D721Med (cell line): ENCODE measurements at places on chromosomes 6 and 20.

DNA sequence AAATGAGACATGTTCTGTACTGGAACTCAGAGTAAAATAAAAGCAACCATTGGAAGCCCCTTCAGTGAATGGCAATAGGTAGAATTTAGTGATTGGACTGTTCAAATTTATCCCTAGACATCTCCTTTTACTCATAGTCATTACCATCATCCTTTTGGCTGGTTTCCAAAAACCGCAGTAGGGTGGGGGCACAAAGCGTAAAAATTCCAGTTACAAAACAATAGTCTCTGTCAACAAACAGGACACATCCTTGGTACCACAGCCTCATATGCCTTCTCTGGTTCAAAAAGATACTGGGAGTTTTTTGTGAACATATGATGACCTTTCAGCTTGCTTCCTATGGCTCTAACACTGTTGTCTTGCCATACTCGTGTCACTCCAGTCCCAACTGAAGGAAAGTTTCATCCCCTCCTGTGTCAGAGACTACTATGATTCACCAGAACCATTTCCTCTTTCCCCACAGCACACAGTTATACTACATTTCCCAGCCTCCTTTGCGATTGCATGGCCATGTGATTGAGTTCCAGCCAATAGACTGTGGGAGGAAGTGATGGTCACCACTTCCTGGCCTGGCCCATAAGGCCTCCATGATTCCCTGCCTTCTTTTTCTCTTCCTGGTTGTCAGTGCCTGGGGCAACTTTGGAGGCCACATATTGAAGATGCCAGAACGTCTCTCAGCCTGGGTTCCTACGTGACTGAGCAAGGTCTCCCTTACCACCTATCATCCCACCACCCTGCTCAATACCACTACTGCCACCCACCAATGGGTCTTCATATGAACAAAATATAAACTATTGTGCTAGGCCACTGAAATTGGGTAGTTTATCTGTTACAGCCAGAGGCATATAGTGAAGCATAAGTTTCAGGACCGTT lies 162.4 kb downstream of the ID4 start:
- no peak for DNase-seq

- DNase-seq: no peak
Observed at GRCh38 chr6:27297857-27298730, 14.0 kb downstream of the POM121L2 start.

DNA sequence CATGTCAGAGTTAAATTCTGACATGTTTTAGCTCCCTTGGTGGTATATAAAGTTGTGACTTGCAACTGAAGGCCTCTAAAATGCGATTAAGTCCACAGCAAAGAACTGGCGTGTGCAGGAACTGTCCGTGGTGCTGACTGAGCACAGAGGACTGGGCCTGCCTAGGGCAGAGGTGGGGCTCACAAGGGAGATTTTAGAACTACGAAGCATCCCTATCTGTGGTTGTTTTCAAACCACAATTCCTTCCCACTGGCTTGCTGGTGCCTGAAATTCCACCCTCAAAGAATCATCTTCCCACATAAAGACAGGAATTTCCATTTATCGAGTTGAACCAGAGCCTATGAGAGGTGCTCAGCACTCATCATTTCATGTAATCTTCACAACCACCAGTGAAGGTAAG lies 30.1 kb downstream of the RIMS4 start:
- no peak for DNase-seq

DNA sequence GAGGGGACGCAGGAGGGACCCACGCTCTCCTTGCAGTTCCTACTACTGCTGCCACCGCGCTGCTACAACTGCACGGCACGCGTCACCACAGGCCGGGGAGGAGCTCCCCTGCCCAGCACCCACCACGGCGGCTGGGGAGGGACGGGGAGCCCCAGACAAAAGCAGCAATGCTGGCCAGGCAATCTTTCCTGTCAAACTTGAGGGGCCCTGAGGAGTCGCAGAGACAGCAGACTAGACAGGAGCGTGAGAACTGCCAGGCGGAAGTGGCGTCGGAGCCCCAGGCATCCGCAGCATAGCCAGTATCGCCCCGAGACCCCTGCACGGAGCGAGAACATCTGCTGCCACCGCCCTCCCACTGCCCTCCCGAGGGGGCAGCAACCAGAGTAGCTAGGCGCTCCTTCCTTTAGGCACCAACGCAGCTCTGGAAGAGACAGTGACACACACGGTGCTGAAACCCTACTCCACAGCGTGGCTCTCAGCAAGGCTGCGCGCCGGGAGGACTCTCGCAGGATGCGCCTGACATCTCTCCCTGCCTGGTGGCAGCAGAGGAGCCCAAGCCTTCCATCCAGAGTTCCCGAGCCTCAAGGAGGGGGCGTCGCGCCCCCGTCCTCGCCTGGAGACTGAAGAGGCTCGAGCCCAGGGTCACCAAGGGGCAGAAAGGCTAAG lies 2.2 kb downstream of the TAF4 start:
- no peak for DNase-seq

DNA sequence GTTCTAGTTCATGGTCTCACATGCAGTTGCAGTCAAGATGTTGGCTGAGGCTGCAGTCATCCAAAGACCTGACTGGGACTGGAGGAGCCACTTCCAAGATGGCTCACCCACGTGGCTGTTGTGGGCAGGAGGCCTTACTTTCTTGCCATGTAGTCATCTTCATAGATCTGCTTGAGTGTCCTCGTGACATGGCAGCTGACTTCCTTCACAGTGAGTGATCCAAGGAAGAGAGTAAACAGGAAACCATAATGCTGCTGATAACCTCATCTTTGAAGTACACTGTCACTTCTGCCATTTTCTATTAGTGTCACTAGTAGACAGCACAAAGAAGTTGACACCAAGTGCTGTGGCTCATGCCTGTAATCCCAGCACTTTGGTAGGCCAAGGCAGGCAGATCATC lies 40.1 kb upstream of the AKIRIN2 start:
- no peak for DNase-seq

DNA sequence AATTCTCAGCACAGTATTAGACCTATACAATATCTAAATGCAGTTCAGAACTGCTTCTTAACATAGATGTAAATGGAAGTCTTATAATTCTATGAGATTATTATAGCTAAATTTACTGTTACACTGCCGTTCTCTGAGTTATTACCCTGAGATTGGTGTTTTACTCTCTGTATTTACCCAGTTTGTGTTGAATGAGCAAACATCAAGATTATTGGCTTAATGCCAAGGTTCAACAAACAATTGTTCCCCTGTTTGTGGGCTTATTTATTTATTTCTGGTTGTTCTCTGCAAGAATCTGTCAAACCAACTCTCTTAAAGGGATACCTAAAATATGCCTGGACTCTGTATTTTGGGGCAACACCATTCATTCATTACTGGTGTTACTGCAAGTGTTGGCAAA lies 5.2 kb upstream of the STMND1 start:
- no peak for DNase-seq

DNA sequence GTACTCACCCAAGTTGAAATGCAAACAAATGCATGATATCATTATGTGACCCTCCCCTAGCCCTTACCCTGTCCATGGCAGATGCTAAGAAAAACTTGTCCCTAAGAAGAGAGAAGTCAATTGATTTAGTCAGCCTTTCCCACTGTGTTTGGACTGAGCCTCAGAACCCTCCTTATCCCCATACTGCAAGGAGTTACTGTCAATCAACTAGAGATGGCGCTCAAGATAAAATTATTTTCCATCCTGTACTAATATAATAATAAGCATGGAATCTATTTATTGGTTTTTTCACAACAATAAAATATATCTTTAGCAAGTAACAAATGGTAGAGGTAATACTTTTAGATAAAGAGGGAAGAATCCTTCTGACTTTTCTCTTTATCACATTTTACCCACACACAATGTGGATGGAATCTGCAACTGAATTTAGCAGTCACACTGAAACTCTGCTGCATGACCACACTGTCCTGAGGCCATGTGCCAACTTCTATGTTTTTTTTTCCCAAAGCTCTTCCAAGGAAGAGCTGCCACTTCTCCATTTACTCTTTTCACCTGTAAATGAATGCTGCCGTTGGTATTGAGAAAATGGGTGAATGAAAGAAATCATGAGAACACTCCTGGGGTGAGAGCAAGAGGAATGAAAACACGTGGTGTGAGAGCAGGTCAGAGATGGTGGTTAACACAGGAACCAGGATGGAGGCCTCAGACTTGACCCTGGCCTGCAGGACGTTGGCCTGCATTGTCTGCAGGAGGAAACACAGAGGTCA lies 10.5 kb downstream of the NT5E start:
- no peak for DNase-seq

DNA sequence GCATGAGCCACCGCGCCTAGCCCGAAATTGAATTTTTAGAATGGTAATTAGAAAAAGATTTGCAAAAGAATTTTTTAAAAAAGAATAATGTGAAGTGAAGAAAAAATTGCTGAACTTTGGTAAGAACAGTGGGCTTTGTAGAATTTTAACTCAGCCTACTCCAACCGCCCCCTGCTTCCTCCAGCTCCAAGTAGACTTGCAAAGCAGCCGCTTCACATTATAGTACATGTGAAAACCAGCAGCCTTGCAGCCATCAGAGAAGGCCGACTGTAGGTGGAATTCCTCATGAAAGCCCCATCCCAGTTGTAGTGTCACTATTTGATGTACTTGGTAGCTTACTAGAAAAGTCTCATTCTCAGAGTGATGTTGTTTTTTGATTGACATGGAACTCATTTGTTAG lies 835.6 kb downstream of the TBC1D32 start:
- no peak for DNase-seq

GRCh38 chr6:159934181-159934580 lies 34.7 kb upstream of the IGF2R start:
- no peak for DNase-seq

DNA sequence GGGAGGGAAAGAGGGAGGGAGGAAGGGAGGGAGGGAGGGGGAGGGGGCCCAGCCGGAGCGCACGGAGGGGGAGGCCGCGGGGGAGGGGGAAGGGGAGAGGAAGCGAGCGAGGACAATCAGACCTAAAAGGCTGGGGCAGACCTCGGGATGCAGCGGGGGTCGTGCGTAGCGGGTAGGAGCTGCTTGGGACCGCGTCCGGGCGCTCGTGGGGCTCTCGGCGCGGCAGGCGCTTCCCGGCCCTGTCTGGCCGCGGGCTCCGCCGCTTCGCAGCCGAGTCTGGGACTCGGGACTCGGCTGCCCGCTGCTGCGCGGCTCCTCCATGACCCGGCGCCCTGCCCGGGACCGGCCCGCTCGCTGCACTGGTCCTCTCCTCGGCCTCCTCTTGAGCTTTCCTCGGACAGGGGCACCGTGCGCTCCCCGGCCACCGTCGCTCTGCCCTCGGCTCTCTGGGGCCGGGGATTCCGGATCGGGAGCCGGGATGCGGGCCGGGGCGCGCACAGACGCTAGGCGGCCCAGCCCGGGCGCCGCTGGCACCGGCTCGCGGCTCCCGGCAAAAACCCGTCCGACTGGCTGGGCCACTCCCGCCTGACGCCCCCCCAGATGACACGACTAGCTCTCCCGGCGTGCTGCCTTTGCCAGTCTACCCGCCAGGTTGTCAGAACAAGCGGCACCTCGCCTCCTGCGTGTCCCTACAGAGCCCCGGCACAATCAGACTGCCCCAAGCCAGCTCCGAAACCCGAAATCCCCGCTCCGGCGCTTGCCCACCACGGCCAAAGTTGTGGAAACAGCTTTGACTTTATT lies 2.2 kb downstream of the TFAP2A start:
- no peak for DNase-seq

DNA sequence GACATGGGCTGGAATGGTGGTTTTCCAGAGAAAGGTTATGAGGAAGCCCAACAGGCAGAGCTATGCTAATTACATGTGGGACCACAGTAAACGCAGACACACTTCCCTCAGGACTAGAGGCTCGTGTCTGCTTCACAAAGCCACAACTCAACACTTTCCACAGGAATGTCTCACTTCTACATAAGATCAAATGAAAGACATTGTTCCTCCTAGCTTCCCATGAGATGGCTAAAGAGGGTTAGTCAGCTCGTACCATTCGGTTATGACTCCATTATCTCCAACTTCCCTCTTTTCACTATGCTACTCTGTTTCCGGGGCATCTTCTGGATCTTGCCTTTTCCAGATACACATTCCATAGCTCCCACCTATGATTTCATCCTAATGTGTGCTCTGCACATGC lies 29.1 kb upstream of the ZC3H12D start:
- DNase-seq: no peak

GRCh38 chr6:139698526-139699176 lies 324.2 kb upstream of the CITED2 start:
- no peak for DNase-seq

GRCh38 chr20:33992145-33992922 lies 1.4 kb upstream of the RALY start:
- no peak for DNase-seq

DNA sequence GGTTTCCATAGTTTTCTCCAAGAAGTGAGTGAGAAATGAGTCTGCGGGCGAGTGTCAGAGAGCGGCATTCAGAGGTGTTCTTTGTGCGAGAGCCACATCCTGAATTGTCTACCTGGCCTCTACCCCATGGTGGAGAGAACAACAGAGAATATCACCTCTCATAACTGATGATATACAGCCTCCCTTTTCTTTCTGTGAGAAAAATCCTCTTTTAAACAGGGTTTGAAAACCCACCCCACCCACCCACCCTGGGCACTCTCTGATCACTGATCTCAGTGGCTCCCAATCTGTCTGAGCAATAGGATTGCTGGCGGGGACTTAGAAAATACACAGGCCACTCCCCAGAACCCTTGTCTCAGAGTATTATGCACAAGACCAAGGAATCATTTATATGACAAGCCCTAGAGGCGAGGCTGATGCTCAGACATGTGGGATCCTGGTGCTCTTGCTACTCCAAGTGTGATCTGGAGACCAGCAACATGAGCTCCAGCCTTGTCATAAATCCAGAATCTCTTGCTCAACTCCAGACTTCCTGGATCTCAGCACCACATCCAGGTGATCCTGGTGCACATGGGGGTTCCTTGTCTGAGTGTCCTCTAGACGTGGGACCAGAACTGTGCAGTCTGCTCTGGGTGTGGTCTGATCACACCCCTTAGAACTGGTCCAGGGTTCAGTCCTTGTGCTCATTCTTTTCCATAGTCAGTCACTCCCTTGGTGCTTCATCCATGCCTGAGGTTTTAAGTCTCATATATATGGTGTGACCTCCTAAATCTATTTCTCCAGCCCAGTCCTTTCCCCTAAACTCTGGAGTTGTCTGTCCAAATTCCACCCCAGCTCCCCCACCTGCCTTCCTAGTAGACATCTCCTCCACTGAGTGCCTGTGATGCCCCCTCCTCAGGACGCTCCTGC lies 5.3 kb downstream of the HLA-B start:
- no peak for DNase-seq

- no peak for DNase-seq
Observed at GRCh38 chr20:46027245-46027853, 1.7 kb upstream of the SLC12A5 start.

GRCh38 chr20:38353316-38353715 lies 7.0 kb downstream of the LBP start:
- DNase-seq: no peak

GRCh38 chr20:48148916-48149672 lies 363.8 kb upstream of the SULF2 start:
- no peak for DNase-seq

DNA sequence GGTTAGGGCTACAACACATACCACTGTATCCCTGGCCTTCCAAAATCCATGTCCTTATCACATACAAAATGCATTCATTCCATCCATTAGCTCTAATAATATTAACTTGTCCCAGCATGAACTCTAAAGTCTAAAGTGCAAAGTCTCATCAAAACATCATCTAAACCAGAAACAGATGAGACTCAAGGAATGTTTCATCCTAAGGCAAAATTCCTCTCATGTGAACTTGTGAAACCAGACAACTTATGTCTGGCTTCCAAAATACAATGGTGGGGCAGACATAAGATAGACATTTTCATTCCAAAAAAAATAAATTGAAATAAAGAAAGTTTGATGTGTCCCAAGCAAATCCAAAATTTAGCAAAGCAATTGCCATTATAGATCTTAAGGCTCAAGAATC lies 257.4 kb downstream of the HTR1B start:
- DNase-seq: no peak

GRCh38 chr6:94673251-94673650 lies 904.1 kb upstream of the MANEA start:
- DNase-seq: no peak
